ENCODE measurements at places on chromosomes 4 and X. TPM values are rescaled to one million over a fixed set of nuclear protein-coding genes. Genes with fewer than 3 reads are reported as not detected.

The STS gene
- 6.1 TPM for total RNA-seq

DNA sequence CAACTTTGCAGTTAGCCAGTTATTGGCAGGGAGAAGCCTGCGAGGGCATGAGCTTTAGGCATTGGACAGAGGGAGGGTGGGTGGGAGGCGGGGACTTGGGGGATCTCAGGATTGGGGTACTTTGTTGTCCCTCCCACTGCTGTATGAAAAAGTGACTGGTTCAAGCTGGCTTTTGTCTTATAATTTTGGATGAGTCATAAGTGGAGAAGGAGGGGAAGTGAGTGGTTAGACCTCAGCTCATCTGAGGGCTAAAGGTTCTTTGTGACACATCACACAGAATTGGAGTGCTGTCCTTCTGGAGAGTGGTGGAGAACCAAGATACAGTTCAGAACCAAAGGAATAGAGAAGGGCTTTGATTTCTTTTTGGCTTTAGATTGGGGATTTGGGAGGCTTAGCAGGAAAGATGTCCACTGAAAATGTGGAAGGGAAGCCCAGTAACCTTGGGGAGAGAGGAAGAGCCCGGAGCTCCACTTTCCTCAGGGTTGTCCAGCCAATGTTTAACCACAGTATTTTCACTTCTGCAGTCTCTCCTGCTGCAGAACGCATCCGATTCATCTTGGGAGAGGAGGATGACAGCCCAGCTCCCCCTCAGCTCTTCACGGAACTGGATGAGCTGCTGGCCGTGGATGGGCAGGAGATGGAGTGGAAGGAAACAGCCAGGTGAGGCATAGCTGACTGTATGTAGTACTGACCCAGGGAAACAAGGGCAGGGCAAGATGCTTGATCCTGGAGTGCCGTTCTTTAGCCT is at the start of gene SLC4A4:
Gene SLC4A4 (plus strand): TSS at position 175 of the 748 bp plus-strand sequence.
- DNase-seq: no peak
- peaks cover 4% of the 10 kb centered on the region for H3K4me1 ChIP-seq
- H3K4me3 ChIP-seq: no peak within 1 kb of the TSS
- H3K27me3 ChIP-seq: no peaks in the 10 kb centered on the region
- H3K27ac ChIP-seq: no peak within 1 kb of the TSS

The NHSL2 gene
- 6.5 TPM for total RNA-seq

- H3K36me3 ChIP-seq: no peaks in the 10 kb centered on the region
- no peak for DNase-seq
- peaks cover 74% of the 10 kb centered on the region for H3K4me1 ChIP-seq
- H3K27me3 ChIP-seq: no peaks in the 10 kb centered on the region
- peak overlapping the region; percentile 47 for H3K27ac ChIP-seq
These were observed 221.7 kb downstream of the APBB2 start for GRCh38 chr4:40992472-40993295.

GRCh38 chr4:3722446-3723231 is 43.5 kb upstream of the ADRA2C start:
- DNase-seq: no peak
- no peak overlapping the region for H3K27ac ChIP-seq
- no peaks in the 10 kb centered on the region for H3K36me3 ChIP-seq
- H3K27me3 ChIP-seq: no peaks in the 10 kb centered on the region

DNA sequence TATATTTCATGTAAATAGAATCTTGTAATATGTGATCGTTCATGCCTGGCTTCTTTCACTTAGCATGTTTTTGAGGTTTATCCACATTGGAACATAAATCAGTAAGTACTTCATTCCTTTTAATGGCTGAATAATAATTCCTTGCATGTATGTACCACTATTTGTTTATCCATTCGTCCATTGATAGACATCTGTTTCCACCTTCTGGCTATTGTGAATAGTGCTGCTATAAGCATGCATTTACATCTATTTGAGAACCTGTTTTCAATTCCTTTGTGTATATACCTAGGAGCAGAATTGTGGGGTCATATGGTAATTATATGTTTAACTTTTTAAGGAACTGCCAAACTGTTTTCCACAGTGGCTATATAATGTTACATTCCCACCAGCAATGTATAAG is 356.7 kb upstream of the DIPK2B start:
- H3K4me1 ChIP-seq: no peaks in the 10 kb centered on the region
- H3K27me3 ChIP-seq: no peaks in the 10 kb centered on the region
- no peaks in the 10 kb centered on the region for H3K36me3 ChIP-seq
- H3K4me3 ChIP-seq: no peak overlapping the region

DNA sequence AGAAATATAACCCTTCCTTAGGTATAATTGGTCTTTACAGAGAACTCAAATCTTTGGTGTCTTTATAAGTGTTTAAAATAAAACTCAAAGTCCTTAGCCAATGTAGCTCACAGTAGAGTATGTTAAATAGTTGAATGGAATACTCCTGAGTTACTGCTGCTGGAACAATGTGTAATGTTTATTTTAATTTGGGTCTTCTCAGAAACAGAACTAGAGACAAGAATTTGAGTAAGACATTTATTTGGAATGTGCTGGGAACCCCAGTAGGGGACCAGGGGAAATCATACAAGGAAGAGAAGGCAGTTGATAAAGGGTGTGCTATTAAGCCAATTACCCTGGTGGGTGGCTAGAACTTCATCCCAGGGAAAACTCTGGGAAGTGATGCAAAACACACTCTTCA is 240.4 kb upstream of the LDB2 start:
- no peaks in the 10 kb centered on the region for H3K4me1 ChIP-seq
- H3K27me3 ChIP-seq: no peaks in the 10 kb centered on the region
- no peak overlapping the region for H3K27ac ChIP-seq
- no peak for DNase-seq
- H3K4me3 ChIP-seq: no peak overlapping the region
- H3K36me3 ChIP-seq: no peaks in the 10 kb centered on the region

DNA sequence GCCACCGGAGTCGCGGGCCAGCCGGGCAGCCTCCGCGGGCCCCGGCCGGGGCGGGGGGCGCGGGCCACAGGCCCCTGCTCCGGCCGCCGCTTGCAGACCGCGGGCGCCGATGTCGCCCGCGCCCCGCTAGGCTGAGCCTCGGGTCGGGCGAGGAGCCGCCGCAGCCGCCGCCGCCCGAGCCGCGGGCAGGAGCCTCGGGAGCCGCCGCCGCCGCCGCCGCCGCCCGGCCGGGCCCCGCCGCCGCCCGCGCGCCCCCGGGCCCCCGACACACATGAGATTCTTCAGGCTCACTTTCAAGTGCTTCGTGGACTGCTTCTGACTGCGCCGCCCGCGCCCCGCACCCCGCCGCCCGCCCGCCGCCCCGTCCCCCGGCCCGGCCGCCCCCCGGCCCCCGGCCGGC is 345 bp downstream of the SLC6A8 start:
- DNase-seq: no peak
- H3K27me3 ChIP-seq: no peaks in the 10 kb centered on the region
- H3K27ac ChIP-seq: no peak overlapping the region
- H3K4me3 ChIP-seq: no peak overlapping the region
- H3K4me1 ChIP-seq: no peaks in the 10 kb centered on the region

GRCh38 chr4:4439782-4440181 is 52.9 kb downstream of the NSG1 start:
- no peak for DNase-seq
- no peaks in the 10 kb centered on the region for H3K27me3 ChIP-seq
- no peak overlapping the region for H3K4me3 ChIP-seq
- peaks cover 14% of the 10 kb centered on the region for H3K36me3 ChIP-seq

GRCh38 chrX:65720381-65720964 is 53.0 kb downstream of the MSN start:
- H3K4me1 ChIP-seq: no peaks in the 10 kb centered on the region
- DNase-seq: no peak
- H3K4me3 ChIP-seq: no peak overlapping the region
- H3K27me3 ChIP-seq: no peaks in the 10 kb centered on the region

DNA sequence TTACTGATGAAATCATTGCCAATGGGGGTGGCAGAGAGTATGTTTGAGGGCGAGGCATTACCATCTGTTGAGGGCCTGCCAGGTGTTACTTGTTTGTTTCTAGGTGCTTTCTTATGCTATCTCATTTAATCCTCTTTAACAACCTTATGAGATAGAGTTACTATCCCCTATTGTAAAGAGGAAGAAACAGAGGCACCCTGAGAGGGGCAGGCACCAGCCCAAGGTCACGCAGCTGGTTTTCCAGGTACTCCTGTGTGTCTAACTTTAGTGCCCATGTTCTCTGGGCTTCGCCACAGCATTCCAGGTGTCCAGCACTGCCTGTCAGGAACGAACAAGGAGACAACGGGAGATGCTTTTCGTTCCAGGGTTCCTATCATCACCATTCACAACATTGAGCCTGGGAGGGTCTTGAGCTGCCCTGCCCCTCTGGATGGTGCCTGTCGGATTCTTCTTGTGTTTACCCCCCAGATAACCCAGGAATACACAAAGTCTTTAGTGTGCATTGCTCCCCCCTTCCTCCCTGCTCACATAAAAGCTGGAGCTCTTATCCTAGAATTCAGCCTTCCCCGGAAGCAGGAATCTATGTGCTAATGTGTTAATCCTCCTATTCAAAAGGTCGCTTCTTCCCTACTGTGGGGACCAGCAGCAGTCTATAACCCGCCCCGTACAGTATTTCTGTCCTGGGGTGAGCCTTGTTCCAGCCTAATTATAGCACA is 24.9 kb upstream of the GPC4 start:
- no peak overlapping the region for H3K27ac ChIP-seq
- no peaks in the 10 kb centered on the region for H3K36me3 ChIP-seq
- H3K27me3 ChIP-seq: no peaks in the 10 kb centered on the region

The HSFX2 gene
- total RNA-seq: not detected

GRCh38 chrX:84118769-84119168 is 69.2 kb downstream of the RPS6KA6 start:
- H3K4me3 ChIP-seq: no peak overlapping the region
- no peaks in the 10 kb centered on the region for H3K27me3 ChIP-seq
- no peaks in the 10 kb centered on the region for H3K36me3 ChIP-seq
- H3K4me1 ChIP-seq: no peaks in the 10 kb centered on the region

The CXCL11 gene
- total RNA-seq: not detected

GRCh38 chrX:151006410-151007109 is 23.4 kb downstream of the HMGB3 start:
- no peaks in the 10 kb centered on the region for H3K27me3 ChIP-seq
- H3K36me3 ChIP-seq: no peaks in the 10 kb centered on the region
- H3K4me1 ChIP-seq: no peaks in the 10 kb centered on the region
- no peak overlapping the region for H3K4me3 ChIP-seq

The TRIM61 gene
- 5.5 TPM for total RNA-seq

The ALB gene
- total RNA-seq: not detected

GRCh38 chr4:153004081-153004850 is 68.1 kb downstream of the FHDC1 start:
- no peaks in the 10 kb centered on the region for H3K36me3 ChIP-seq
- DNase-seq: no peak
- H3K4me3 ChIP-seq: no peak overlapping the region

Measured in thyroid gland (tissue), 4 donors.